Psoas muscle (tissue), 8 donors: ENCODE measurements at places on chromosomes 1 and 21. TPM values are rescaled to one million over a fixed set of nuclear protein-coding genes. Genes with fewer than 3 reads are reported as not detected.

GRCh38 chr21:40013001-40013735, 145.9 kb downstream of the PCP4 start:
- H3K27ac ChIP-seq, result no peak overlapping the region
- DNase-seq, result no peak
- no peaks in the 10 kb centered on the region for H3K4me1 ChIP-seq
- H3K36me3 ChIP-seq, result no peaks in the 10 kb centered on the region
- no peaks in the 10 kb centered on the region for H3K27me3 ChIP-seq

GRCh38 chr1:150365941-150366340, 2.0 kb downstream of the RPRD2 start:
- no peaks in the 10 kb centered on the region for H3K36me3 ChIP-seq
- H3K4me1 ChIP-seq, result peaks cover 25% of the 10 kb centered on the region
- H3K27me3 ChIP-seq, result no peaks in the 10 kb centered on the region
- peak overlapping the region; percentile 93 for H3K27ac ChIP-seq
- H3K4me3 ChIP-seq, result peak overlapping the region; percentile 94

GRCh38 chr1:14742181-14742980, 143.9 kb downstream of the KAZN start:
- H3K27me3 ChIP-seq, result no peaks in the 10 kb centered on the region
- no peak overlapping the region for H3K4me3 ChIP-seq
- no peaks in the 10 kb centered on the region for H3K36me3 ChIP-seq
- no peaks in the 10 kb centered on the region for H3K4me1 ChIP-seq
- H3K27ac ChIP-seq, result no peak overlapping the region
- no peak for DNase-seq

DNA sequence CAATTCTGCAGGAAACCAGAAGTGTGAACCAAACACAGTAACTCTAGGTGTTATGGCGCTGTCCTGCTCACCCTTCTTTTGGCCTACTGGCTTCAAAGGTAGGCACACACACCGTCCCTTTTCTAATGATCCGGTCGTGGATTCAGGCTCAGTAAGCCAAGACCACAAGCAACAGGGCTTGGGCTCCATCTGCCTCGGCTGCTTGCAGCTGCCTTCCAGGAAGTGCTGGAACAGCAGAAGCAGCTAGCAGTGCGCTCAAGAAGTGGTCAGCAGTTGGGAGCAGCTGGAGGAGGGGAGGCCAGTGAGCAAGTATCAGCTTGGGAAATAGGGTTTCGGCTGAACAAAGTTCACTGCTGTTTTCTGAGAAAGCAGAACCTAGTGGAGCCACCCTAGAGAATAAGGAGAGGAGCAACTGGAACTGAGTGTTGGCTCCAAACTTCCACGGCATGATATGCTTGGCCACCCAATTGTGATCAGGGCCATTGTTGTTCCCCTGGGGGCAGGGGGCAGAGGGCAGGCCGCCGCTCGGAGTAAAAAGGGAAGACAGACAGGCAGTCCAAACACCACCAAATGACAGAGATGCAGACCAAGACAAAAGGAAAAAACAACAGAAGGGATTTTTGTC, 173.4 kb downstream of the TOMM20 start:
- no peaks in the 10 kb centered on the region for H3K27me3 ChIP-seq
- H3K27ac ChIP-seq, result peak overlapping the region; percentile 63
- H3K4me1 ChIP-seq, result peaks cover 36% of the 10 kb centered on the region
- H3K4me3 ChIP-seq, result no peak overlapping the region
- no peaks in the 10 kb centered on the region for H3K36me3 ChIP-seq
- DNase-seq, result peak; percentile 79

DNA sequence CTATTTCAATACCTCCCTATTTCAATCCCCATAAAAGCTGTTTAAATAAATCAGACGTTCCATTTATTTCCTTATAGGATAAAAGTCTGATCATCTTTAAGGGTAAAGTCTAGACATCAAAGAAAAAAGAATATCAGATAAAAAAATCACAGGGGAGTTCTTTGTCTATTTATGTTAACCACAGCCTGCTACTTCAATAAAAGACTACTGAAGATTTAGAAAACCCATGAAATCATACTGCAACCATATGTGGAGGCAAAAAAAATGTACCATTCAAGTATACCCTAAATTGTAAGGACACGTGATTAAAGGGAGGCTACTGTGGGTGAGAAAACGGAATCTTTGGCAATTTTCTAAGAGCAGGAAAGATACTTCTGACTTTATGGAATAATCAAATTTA, 108.2 kb upstream of the TNFSF4 start:
- no peaks in the 10 kb centered on the region for H3K4me1 ChIP-seq
- H3K36me3 ChIP-seq, result no peaks in the 10 kb centered on the region

GRCh38 chr21:35593000-35593502, 467.3 kb downstream of the SETD4 start:
- DNase-seq, result no peak
- no peak overlapping the region for H3K4me3 ChIP-seq
- H3K27ac ChIP-seq, result no peak overlapping the region
- no peaks in the 10 kb centered on the region for H3K36me3 ChIP-seq
- no peaks in the 10 kb centered on the region for H3K4me1 ChIP-seq
- peaks cover 3% of the 10 kb centered on the region for H3K27me3 ChIP-seq

GRCh38 chr1:202192770-202193613, 607 bp upstream of the LGR6 start:
- no peaks in the 10 kb centered on the region for H3K4me1 ChIP-seq
- H3K27me3 ChIP-seq, result peaks cover 16% of the 10 kb centered on the region
- no peak overlapping the region for H3K27ac ChIP-seq

DNA sequence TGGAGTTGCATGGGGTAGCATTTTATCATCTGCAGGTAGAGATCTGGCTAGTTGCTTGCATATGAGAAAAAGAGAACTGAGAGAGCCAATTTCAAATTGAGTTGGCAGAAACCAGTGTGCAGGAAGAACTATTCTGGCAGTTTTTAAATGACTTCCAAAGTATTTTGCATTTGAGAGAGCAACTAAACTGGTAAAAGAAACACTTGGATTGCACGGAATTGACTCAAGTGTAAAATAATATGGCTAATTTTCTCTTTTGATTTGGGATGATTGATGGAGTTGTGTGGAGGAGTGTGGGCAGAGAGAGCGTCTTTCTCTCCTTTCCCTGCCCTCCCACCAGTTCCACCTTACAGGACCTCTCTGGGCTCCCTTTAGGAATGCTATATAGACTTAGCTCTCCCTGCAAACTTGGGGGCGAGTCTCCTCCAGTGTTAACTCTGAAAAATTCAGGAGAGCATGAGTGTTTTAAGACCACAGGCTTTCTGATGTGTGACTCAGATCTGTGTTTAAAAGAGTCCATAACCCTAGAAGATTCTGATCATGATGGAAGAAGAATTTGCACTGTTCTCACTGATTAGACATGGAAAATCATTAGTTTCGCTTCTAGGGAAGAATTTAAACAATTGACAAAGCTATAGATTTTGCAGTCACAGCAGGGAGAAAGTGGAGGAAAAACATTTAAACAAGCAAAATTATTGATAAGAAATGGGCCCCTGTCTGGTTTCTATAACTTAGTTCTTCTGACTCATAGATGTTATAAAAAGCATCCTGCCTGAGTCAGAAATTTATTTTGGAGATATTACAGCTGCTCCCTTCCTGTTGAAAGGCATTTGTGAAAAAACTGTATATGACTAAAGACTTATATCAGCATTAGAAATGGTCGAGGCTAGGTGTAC, 24.9 kb upstream of the CTBS start:
- no peak for DNase-seq
- H3K4me3 ChIP-seq, result no peak overlapping the region
- peaks cover 15% of the 10 kb centered on the region for H3K4me1 ChIP-seq
- no peaks in the 10 kb centered on the region for H3K36me3 ChIP-seq
- no peak overlapping the region for H3K27ac ChIP-seq
- no peaks in the 10 kb centered on the region for H3K27me3 ChIP-seq

DNA sequence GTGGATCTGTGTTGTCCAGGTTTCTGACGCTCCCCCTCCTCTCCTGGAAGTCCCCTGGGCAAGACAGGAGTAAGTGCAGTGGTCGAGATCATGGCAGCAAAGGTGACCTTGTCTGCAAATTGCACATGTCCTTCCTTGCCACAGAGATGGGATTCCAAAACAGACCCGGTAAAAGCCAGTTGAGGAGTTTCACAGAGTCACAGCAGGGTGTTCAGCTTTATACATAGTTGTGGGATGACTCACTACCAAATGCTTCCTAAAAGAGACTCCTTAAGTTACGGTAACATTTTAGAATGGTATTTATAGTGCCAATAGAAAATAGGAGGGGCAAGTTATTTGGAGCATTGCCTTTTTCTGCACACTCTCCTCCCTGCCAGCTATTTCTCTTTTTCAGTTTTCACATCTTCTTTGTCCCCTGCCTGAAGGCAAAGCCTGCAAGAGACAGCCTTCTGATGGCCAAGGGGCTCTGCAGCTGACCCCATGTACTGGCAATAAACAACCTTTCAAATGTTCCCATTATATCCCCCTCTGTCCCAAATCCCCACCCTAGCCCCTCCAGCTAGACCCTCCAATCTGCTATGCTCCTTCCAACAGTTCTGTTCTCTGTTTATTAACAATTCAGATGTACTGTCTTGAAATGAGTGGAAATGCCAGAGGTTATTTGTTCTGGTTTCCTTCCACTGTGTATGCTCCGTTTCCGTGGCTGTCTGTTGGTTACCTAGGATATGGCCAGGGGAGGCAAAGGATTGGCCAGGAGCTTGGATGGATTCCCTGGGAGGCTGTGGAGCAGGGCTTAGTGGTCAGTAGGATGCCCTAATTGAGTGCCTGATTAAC, 115.0 kb downstream of the TGFB2 start:
- DNase-seq, result no peak
- peak overlapping the region; percentile 12 for H3K4me3 ChIP-seq
- no peaks in the 10 kb centered on the region for H3K36me3 ChIP-seq
- peak overlapping the region; percentile 76 for H3K27ac ChIP-seq

- peaks cover 17% of the 10 kb centered on the region for H3K4me1 ChIP-seq
- no peaks in the 10 kb centered on the region for H3K36me3 ChIP-seq
- H3K27me3 ChIP-seq, result no peaks in the 10 kb centered on the region
- H3K4me3 ChIP-seq, result no peak overlapping the region
Observed at GRCh38 chr1:54934869-54935268, 45.6 kb upstream of the TMEM61 start.

DNA sequence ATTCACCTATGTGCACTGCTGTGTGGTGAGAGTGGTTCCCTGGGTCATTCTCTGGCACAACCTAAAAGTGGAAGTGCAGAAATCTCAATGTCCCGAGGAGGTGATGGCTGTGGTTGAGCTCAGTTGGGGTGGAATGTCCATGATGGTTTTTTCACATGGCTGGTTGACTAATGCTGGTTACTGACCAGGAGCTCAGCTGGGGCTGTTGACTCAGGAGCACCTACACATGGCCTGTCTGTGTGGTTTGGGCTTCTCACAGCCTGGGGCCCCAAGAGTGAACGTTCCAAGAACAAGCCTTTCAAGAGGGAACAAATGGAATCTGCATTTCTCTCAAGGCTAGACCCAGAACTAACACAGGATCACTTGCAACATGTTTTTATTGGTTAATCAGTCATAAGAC, 6.4 kb upstream of the KANK4 start:
- no peak overlapping the region for H3K4me3 ChIP-seq
- peaks cover 11% of the 10 kb centered on the region for H3K27me3 ChIP-seq
- no peak for DNase-seq
- no peaks in the 10 kb centered on the region for H3K4me1 ChIP-seq

DNA sequence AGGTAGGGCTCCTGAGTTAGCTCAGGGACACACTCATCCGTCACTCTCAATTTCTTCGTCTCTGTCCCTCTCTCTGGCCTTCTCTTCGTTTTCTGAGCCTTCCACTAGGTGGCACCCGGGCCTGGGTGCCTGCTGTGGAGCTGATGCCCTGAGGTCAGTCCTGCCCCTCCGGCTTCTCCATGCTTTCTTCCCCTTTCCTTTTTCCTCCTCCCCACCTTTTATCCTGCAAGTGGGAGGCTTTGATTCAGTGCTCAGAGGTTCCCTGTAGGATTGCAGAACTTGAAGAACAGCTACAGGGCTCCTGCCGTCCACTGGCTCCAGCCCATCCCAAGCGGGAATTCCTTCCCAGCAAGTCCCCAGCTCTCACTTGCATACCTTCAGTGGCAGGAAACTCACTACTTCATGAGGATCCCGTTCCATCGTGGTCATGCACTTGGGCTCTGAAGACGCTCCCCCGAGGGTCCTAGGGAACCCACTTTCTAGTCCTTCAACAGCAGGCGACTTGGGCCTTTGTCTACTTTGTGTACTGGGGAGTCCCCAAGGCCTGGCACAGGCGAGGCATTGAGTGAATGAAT, 45.6 kb downstream of the SRRM1 start:
- no peak overlapping the region for H3K27ac ChIP-seq
- H3K4me1 ChIP-seq, result no peaks in the 10 kb centered on the region
- no peaks in the 10 kb centered on the region for H3K27me3 ChIP-seq
- H3K4me3 ChIP-seq, result no peak overlapping the region

DNA sequence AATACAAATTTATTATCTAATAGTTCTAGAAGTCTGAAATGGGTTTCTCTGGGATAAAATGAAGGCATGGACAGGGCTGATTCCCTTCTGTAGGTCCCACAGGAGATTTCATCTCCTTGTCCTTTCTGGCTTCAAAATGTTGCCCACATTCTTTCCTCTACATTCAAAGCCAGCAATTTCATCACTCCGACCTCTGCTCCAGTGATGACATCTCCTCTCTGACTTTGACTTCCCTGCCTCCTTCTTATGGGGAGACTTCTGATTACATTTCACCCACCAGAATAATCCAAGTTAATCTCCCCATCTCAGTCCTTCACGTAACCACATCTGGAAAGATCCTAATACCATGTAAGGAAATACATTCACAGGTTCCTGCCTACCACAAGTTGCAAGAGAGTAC, 358.0 kb upstream of the C1orf87 start:
- no peaks in the 10 kb centered on the region for H3K4me1 ChIP-seq
- no peak for DNase-seq
- H3K4me3 ChIP-seq, result no peak overlapping the region
- H3K27me3 ChIP-seq, result no peaks in the 10 kb centered on the region

DNA sequence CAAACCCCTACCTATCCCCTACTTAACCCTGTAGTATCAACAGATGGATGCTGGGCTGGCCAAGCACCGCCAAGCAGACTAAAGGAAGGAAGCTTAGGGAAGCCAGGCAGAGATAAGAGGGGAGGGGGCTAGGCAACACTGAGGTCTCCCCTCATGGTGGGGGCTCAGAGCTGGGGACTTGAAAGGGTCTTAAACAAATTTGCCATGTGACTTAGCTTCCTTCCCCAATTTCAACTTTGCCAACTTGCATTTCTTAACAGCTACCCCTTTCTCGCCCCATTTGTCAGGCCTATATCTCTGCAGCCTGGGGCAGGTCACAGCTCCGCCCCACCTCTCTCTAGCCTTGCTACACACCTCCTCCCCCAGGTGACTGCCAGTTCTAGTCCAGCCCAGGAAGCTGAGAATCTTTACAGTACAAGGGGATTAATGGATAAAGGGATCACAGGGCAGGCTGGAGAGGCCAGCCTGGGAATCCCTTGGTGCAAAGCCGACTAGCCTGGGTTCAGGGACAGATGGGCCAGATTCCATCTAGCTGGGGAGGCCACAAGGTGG, 3.4 kb downstream of the KIF21B start:
- no peak overlapping the region for H3K4me3 ChIP-seq
- no peaks in the 10 kb centered on the region for H3K27me3 ChIP-seq
- no peaks in the 10 kb centered on the region for H3K36me3 ChIP-seq

GRCh38 chr1:198734323-198735008, 95.6 kb downstream of the PTPRC start:
- H3K4me1 ChIP-seq, result no peaks in the 10 kb centered on the region
- H3K36me3 ChIP-seq, result no peaks in the 10 kb centered on the region
- no peaks in the 10 kb centered on the region for H3K27me3 ChIP-seq
- no peak overlapping the region for H3K4me3 ChIP-seq

RSPH1 gene
- total RNA-seq, result not detected

S100A8 gene
- 32.1 TPM for total RNA-seq

DPH2 gene
- total RNA-seq, result 62.9 TPM

NUF2 gene
- not detected for total RNA-seq

HAX1 gene
- total RNA-seq, result 148 TPM

B3GALT2 gene
- not detected for total RNA-seq

PTGS2 gene
- total RNA-seq, result 0.53 TPM

C1orf74 gene
- 0.73 TPM for total RNA-seq

RHD gene
- total RNA-seq, result 0.12 TPM

KPNA6 gene
- 98.3 TPM for total RNA-seq

INKA2 gene
- 7.4 TPM for total RNA-seq

PHACTR4 gene
- total RNA-seq, result 21.6 TPM

ZFP69B gene
- total RNA-seq, result 0.32 TPM
